ENCODE measurements at places on chromosomes 13 and 19.

DNA sequence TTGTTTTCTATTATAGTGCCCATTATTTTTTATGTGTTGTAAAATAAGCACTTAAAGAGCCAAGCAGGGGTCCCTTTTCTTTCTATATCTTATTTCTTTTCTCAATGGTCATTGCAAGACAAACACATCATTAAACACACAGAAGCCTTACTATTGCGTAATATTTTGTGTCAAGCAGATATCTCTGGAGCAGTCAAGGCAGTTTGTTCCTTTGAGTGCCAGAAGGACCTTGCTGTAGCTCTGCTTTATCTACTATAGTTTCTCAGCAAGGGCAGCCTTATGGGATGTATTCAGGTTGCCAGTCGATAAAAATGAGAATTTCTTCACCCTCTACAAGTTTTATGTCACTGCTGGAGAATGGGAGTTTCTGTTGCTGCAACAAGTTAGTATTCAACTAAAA lies 319.3 kb downstream of the TDRD3 start:
- DNase-seq = no peak

DNA sequence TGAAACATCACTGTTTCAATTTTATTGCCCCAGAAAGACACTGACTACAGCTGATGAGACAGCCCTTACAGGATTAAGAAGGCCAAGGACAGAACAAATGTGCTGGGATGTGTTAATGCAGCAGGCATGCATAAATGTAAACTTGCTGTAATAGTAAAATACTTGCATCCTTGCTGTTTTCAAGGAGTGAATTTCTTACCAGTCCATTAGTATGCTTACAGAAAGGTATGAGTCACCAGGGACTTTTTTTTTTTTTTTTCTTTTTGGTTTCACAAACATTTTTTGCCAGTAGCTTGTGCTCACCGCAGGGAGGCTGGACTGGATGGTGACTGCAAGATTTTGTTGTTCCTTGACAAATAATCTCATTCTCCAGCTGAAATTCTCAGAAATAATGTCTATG lies 55.1 kb downstream of the GPR180 start:
- no peak for DNase-seq

GRCh38 chr13:44874886-44875630 lies 114.2 kb downstream of the NUFIP1 start:
- DNase-seq = no peak

- no peak for DNase-seq
These were observed 605.8 kb downstream of the PCDH9 start for GRCh38 chr13:66624302-66624701.

DNA sequence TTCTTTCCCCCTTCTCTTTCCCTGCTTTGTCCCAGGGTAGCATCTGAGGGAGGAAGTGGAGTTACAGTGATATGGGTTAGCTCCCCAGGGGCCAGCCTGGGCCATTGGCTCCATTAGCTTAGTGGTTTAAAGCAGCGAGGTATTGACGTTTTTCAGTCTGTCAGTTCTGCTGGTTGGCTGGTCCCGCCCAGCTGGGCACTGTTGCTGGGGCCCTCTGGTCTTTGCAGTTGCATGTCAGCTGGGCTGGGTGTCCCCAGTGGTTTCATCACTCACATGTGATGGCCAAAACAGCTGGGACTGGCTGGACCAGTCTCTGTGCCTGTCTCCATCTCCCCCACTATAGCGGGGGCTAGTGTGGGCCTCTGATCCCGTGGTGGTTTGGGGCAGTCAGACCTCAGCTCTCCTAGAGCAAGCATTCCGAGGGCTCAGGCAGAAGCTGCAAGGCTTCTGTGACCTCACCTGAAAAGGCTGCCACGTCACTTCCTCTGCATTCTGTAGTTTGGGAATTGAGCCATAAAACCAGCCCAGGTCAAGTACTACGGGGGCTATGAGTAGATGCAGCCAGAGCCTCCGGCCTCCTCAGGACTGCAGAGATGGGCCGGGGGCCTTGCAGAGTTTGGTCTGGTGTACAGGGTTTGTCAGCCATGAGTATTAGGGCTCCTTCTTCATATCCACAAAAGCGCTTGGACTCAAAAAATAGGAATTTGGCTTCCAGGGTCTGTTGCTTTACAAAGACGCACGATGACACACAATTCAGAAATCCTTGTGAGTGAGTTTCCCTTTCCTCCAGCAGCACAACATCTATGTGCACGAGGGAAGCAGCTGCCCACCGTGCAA lies 30.0 kb downstream of the TSSK6 start:
- DNase-seq = no peak

GRCh38 chr13:49292742-49293486 lies 45.2 kb downstream of the CDADC1 start:
- DNase-seq = no peak

DNA sequence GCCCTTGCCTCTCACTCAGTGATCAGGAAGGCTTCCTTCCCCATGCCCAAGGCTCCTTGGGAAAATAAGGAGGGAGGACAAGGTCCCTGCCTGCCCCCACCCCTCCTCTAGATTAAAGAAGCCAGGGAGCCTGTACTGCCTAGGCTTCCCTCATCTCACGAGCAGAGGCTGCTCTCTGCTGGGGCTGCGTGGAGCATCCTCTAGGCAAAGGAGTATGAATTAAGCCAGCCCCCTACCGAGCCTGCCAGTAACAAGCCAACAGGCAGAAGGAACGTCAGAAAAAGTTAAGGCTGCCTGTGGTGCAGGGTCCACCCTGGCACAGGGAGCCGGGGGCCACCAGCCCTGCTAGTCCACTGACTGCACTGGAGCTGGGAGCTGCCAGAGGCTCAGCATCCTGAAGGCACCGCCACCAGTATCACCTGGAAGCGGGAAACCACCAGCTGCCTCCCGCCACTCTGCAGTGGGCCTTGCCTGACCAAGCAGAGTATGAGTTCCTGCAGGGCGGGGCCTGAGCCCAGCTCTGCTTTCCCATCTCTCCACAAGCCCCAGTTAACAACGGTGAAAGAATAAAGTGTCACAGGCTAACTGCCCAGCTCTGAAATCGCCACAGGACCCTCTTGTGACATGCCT lies 6.8 kb downstream of the NAPA start:
- no peak for DNase-seq

GRCh38 chr13:98234348-98234747 lies 57.3 kb upstream of the RNF113B start:
- no peak for DNase-seq

- no peak for DNase-seq
These were observed 53.0 kb downstream of the TGDS start for GRCh38 chr13:94542917-94543316.

- no peak for DNase-seq
These were observed 30.6 kb downstream of the NLRP13 start for GRCh38 chr19:55901369-55902079.

- no peak for DNase-seq
These were observed 168.0 kb upstream of the OBI1 start for GRCh38 chr13:78826936-78827335.

GRCh38 chr13:45537516-45537915 lies 72.8 kb downstream of the COG3 start:
- no peak for DNase-seq

GRCh38 chr13:29978211-29978610 lies 127.8 kb upstream of the UBL3 start:
- no peak for DNase-seq

DNA sequence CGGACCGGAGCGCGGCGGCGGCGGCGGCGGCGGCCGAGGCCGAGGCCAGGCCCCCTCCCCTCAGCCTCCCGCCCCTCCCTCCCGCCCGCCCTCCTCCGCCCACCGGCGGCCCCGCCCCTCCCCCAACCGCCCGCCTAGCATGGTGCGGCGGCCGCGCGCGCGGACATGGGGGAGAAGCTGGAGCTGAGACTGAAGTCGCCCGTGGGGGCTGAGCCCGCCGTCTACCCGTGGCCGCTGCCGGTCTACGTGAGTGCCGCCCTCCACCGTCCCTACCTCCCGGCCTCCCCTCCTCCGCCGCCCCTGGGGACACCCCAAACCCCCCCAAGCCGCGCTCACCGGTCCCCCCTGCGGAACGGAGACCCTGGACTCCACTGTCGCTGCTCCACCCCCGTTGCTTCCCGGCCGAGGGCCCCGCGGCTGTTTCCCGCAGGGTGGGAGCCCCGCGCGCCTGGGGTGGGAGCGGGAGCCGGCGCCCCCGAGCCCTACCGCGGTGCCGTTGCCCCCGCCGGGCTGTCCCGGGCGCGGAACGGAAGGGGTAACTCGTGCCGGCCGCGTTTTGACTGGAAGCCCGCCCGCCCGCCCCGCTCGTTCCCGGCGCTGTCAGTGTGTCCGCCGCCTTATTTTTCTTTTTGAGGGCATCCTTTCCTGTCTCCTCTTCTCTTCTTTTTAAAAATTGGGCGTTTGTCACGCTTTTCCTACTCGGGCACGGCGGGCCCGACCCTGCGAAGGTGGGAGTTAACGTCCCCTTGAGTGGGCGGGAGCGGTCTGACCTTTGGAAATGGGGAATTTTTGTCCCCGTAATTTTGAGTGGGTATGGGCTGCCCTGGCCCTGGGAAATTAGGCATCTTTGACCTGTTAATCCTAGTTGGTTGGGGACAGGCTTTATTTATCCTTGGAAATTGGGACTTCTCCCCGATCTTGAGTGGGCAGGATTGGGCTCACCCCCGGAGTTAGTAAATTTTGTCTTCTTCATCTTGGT lies 576 bp downstream of the DOT1L start:
- DNase-seq = peak; percentile 30

DNA sequence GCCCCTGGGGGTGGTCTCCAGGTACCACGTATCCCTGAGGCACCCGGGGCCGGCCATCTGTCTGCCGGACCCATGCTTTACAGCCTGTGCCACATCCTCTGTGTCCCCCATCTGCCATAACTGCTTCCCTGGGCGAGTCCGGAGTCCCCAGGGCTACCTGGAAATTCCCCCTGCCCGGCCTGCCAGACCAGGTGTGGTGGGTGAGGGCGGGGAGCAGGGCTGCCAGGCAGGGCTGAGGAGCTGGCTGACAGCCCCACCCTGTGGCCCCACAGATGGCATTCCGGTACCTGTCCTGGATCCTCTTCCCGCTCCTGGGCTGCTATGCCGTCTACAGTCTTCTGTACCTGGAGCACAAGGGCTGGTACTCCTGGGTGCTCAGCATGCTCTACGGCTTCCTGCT lies 10.3 kb upstream of the RELB start:
- DNase-seq = no peak

DNA sequence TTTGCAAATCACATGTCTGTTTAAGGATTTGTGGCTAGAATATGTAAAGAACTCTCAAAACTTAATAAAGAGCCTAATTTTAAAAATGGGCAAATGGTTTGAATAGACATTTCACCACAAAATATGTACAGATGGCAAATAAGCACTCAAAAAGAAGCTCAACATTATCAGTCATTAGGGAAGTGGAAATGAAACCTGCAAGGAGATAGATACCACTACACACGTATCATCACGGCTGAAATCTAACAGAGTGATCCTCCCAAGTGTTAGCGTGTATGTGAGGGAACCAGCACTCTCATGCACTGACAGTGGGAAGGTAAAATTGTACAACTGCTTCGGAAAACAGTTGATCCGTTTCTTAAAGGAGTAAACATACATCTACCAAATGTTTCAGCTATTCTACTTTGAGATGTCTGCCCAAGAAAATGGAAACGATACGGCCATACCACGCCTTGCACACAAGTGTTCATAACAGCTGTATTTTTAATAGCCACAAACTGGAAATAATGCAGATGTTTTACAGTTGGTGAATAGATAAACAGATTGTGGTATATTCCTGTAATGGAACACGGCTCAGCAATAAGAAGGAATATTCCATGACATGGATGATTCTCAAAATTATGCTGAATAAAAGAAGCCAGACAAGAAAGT lies 14.5 kb downstream of the ARHGEF7 start:
- DNase-seq = no peak
